ENCODE measurements at places on chromosomes 7 and 10.

DNA sequence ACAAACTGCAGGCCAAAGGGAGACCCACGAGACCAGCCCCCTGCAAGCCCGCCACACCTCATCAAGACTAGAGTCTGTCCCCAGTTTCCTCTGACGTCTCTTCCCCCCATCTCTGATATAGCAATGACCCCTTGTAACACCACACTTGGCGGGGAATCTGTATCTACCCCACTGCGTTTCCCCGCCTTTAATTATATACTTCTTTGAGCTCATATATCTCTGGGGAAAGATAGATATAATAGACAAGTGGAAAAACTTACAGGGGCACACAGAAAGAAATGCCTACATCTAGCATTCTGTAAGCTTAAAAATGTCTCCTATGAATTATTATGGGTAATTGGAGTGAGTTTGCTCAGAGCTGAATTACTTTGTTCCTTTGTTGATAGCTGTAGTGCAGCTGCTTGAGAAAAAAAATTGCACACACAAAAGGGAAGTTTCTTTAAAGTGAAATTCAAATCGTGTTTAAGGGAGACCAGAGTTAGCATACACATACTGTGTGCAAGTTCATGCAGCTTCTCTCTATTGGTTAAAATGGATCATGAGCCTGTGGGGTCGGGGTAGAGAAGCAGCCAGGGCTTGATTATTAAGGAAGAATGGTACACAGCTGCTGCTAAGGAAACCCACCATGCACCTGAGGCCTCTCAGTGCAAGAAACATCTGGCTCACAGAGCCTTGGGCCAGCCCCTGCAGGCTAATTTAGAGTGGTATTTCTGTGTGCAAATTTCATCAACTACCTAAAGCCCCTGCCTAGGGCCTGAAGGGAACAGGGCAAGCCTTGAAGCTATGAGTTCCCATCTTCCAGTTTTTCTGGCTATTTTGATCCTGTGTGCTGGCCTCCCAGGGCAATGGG is 32.5 kb downstream of the CDCA7L start:
- H3K27me3 ChIP-seq: no peaks in the 10 kb centered on the region
- H3K36me3 ChIP-seq: peaks cover 62% of the 10 kb centered on the region
- peaks cover 6% of the 10 kb centered on the region for H3K4me1 ChIP-seq
- DNase-seq: no peak
- H3K27ac ChIP-seq: no peak overlapping the region

DNA sequence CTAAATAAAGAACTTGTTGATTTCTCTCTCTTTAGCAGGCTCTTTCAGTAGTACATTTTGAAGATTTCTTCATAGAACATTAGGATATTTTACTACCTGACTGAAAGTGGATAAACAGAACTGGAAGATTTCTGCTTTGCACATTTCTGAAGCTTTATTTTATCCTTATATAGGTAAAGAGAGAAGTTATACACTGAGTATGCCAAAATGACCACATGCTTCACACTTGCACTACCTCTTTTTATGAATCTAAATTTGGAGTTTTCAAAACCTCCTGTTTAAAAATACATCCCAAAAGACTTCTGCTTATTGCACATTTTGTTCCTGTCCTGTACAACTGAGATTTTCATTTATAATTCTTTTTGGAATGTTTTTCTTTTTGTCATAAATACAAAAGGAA is 197.4 kb upstream of the PRPS1L1 start:
- H3K4me1 ChIP-seq: no peaks in the 10 kb centered on the region
- no peaks in the 10 kb centered on the region for H3K27me3 ChIP-seq
- no peaks in the 10 kb centered on the region for H3K36me3 ChIP-seq
- DNase-seq: no peak

DNA sequence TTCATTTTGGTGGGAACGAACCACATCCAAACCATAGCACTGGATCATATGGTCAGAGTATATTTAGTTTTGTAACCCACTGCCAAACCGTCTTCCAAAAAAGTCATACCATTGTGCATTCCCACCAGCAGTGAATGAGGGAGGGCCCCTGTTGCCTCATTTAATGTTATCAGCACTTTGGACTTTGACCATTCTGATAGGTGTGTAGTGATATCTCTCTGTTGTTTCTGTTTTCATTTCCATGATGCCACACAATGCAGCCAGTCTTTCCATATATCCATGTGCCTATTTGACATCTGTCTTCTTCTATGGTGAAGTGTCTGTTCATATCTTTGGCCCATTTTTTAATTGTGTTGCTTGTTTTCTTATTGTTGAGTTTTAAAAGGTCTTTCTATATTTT is 105.0 kb upstream of the PPP2R2D start:
- no peak overlapping the region for H3K27ac ChIP-seq
- no peaks in the 10 kb centered on the region for H3K36me3 ChIP-seq
- no peaks in the 10 kb centered on the region for H3K27me3 ChIP-seq
- no peaks in the 10 kb centered on the region for H3K4me1 ChIP-seq
- no peak overlapping the region for H3K4me3 ChIP-seq

GRCh38 chr10:66627156-66627555 is 298.7 kb upstream of the LRRTM3 start:
- H3K27ac ChIP-seq: no peak overlapping the region
- no peaks in the 10 kb centered on the region for H3K36me3 ChIP-seq
- no peaks in the 10 kb centered on the region for H3K4me1 ChIP-seq
- no peak for DNase-seq

GRCh38 chr10:69451784-69452251 is 553 bp downstream of the TSPAN15 start:
- H3K27me3 ChIP-seq: peaks cover 8% of the 10 kb centered on the region
- no peaks in the 10 kb centered on the region for H3K36me3 ChIP-seq
- DNase-seq: no peak
- peak overlapping the region; percentile 54 for H3K4me3 ChIP-seq

DNA sequence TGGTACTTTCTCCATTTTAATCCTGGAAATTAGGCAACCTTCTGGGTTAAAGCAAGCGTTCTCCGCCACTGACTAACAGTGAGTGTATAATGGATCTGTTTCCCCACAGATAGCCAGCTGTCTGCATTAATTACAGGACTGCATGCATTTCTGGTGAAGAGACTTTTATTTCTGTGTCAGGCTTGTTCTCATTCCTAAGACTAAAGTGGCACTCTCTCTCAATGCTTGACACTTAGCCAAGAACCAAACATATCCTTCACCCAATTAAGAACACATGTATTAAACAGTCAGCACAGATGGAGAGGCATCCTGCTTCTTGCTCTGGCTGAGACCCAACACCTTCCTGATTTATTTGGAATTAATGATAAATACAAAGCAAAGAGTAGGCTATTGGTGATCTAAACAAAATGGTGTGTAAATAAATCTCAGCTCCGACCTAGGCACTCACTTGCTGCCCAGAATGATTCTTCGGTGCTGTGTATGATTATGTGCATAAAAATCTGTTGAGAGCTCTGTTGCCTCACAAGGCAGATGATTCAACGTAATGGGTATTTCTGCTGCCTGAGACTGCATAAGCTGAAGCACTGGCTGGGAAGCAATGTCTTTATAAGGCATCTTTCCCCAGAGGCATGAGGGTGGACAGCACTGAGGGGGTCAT is 16.8 kb downstream of the CALU start:
- no peaks in the 10 kb centered on the region for H3K27me3 ChIP-seq
- no peaks in the 10 kb centered on the region for H3K4me1 ChIP-seq
- no peak overlapping the region for H3K4me3 ChIP-seq
- no peak for DNase-seq
- H3K27ac ChIP-seq: no peak overlapping the region

DNA sequence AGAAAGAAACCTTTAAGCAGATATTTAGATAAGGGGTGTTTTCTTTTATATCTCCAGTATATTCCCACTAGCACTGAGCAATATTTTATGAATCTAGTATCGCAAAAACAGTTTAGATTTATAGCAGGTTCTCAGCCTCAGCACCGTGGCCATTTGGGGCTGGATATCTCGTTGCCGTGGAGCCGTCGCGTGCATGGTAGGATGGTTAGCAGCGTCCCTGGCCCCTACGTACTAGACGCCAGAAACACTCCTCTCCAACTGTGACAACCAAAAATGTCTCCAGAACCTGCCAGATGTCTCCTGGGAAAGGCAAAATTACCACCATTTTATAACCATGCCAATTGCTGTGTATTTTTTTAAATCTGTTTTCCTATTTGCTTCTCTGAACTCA is 172.9 kb downstream of the CACNB2 start:
- no peak overlapping the region for H3K27ac ChIP-seq
- H3K36me3 ChIP-seq: no peaks in the 10 kb centered on the region
- H3K4me3 ChIP-seq: no peak overlapping the region
- no peaks in the 10 kb centered on the region for H3K27me3 ChIP-seq

DNA sequence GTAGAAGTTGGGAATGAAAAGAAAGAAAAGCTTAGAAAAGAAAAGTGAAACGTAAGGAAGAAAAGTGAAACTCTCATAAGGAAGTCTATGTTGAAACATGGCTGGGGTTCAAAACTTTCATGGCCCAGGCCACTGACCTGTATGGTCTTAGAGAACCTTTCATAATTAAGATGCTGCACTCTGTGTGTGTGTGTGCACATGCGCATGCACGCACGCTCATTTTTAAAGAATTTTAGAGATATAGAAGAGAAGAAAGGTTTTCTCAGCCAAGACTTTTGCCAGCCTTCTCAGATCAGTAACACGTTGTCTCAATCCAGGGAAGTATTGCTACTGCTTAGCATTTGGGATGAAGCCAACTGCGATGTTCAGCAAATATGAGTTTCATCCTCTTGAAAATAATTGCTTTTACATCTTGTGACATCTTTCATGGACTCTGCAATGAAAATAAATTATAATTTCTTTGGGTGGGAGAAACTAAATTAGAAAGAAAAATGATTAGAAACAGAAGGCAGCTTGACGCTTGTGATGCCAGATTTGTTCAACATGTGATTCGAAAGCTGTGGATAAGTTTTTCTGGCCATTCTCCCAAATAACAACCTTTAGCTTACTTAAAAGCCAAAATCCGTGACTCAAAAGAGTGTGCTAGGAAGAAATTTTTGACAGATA is 16.2 kb upstream of the SLC26A4 start:
- H3K36me3 ChIP-seq: no peaks in the 10 kb centered on the region
- H3K27me3 ChIP-seq: no peaks in the 10 kb centered on the region
- no peak overlapping the region for H3K4me3 ChIP-seq
- H3K4me1 ChIP-seq: no peaks in the 10 kb centered on the region
- H3K27ac ChIP-seq: peak overlapping the region; percentile 5

- no peaks in the 10 kb centered on the region for H3K36me3 ChIP-seq
- peaks cover 10% of the 10 kb centered on the region for H3K4me1 ChIP-seq
- DNase-seq: no peak
- H3K27ac ChIP-seq: no peak overlapping the region
- H3K27me3 ChIP-seq: no peaks in the 10 kb centered on the region
Observed at GRCh38 chr7:2471396-2471795, 4.8 kb downstream of the GRIFIN start.

DNA sequence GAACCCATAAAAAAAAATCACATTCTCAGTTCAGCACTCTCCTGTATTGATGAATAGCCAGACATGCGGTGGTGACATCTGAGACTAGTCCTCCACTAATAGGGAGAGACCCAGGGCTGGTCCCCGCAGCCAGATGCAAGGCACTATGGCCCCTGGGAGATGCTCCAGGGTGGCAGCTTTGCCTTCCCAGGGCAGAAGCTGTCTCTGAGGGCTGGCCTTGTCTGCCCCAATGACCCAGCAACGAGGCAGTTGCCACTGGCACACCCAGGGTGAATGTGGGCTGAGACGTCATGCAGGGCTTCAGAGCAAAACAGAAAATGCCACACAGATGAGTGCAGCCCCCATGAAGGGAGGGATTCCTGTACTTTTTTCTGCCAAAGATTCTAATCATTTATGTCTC is 50.1 kb upstream of the GDF10 start:
- H3K27me3 ChIP-seq: no peaks in the 10 kb centered on the region
- H3K4me1 ChIP-seq: peaks cover 5% of the 10 kb centered on the region
- H3K36me3 ChIP-seq: no peaks in the 10 kb centered on the region
- no peak overlapping the region for H3K4me3 ChIP-seq
- no peak overlapping the region for H3K27ac ChIP-seq

All from thymus (tissue), 14 donors.